AG08395 (cell line): ENCODE measurements at places on chromosomes 5 and 9.

GRCh38 chr5:9544056-9544455, 1.8 kb downstream of the SEMA5A start:
- no peak for DNase-seq

- DNase-seq, result peak; percentile 86
Measured at GRCh38 chr9:2559192-2560152, 62.1 kb upstream of the VLDLR start.

DNA sequence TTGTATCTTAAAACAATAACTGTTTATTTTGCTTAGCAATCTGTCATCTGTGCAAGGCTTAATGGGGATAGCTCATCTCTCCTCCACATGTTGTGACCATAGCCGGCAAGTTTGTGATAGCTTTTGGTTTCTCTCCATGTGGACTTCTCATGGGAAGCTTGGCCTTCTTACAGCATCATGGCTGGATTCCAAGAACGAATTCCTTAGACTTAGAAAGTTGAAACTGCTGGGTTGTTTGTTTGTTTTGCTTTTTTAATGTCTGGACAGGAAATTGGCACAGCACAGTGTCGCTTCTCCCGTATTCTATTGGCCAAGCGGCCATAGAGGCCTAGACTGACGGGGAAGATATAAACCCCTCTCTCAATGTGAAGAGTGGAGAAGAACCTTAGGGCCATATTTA, 61.0 kb upstream of the PRDM9 start:
- DNase-seq, result peak; percentile 5

DNA sequence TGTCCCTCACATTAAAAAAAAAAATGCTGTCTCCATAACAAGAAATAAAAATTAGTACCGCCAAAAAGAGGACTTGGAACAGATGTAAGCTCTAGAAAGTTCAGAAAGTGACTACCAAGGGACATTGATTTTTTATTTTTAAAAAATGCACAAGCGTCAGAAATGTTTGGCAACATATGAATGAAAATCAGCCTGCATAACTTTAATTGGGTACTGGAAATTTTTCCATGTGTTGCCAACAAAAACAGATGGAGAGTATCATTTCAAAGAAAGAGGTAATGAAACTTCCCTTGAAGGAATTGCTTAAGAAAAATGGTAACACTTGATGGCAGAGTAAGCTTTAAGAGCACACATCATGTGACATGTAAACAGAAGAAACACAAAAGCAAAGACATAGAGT, 47.2 kb downstream of the OR2K2 start:
- DNase-seq, result no peak

- no peak for DNase-seq
Measured at GRCh38 chr5:58273711-58274110, 186.2 kb downstream of the PLK2 start.

- DNase-seq, result peak; percentile 43
Measured at GRCh38 chr5:308672-309271, 12.7 kb upstream of the AHRR start.

GRCh38 chr9:16031971-16032370, 479.1 kb downstream of the CCDC171 start:
- no peak for DNase-seq

DNA sequence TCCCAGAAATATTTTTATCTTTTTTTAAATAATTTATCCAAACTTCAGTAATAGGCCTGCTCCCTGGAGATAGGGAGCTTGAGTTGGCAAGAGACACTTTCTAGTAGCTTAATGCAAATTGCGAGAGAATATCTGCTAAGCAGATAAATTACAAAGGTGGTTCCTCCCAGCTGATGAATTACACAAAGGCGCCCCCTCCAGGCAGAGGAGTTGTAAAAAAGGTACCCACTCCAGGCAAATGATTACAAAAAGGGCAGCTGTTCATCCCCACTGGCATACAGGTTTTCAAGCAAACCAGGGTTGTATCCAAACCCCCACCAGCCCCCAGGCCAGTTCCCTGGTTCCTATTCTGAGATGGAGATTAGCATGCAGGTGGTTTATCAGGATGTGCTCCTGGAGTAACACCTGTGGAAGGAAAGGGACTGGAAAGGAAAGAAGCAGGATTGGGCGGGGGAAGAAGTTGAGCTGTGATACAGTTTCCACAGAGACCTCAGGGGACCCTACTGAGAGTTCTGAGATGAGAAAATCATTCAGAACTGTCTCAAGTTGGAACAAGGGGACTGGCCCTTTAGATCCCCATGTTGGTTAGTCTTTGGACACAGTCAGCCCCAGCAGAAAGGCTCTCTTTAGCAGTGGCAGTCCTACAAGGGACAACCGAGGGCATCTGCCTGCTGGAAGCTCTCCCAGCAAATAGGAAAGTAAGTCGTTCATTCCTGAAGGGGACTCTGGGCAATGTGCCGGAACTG, 25.5 kb downstream of the ESM1 start:
- DNase-seq, result no peak

GRCh38 chr5:58918021-58918729, 335.3 kb downstream of the RAB3C start:
- DNase-seq, result no peak

DNA sequence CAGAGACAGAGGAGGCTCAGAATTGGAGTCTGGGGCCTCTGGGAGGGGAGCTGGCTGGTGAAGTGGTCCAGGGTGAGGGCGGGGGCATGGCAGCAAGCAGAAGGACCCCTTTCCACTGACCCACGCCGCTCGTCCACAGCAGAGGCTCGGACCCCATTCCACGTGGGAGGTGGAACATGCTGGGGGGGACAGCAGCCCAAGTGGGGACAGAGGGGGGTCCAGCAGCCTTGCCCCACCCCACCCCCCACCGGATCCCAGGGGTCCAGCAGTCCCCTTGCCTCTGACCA, 25.4 kb upstream of the NKD2 start:
- no peak for DNase-seq

GRCh38 chr5:158874792-158875191, 224.9 kb downstream of the EBF1 start:
- no peak for DNase-seq

DNA sequence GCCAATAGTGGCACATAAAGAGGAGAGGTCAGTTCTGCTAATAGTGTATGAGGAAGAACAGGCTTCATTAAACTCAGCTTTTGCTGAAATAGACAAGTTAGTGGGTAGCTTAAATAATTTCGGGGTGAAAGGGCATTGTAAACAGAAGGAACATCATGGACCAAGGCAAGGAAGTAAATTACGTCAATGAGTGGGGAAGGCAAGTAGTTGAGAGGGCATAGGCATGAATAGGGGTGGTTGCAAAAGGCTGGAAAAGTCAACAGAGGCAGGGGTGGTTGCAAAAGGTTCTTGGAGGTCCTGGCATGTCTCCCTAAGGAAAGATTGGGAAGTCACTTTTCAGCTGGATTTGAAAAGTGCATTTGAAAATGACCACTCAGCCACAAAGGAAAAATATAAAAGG, 383.3 kb upstream of the RPS23 start:
- no peak for DNase-seq

- peak; percentile 19 for DNase-seq
Measured at GRCh38 chr9:4661165-4661564, 929 bp upstream of the PLPP6 start.

DNA sequence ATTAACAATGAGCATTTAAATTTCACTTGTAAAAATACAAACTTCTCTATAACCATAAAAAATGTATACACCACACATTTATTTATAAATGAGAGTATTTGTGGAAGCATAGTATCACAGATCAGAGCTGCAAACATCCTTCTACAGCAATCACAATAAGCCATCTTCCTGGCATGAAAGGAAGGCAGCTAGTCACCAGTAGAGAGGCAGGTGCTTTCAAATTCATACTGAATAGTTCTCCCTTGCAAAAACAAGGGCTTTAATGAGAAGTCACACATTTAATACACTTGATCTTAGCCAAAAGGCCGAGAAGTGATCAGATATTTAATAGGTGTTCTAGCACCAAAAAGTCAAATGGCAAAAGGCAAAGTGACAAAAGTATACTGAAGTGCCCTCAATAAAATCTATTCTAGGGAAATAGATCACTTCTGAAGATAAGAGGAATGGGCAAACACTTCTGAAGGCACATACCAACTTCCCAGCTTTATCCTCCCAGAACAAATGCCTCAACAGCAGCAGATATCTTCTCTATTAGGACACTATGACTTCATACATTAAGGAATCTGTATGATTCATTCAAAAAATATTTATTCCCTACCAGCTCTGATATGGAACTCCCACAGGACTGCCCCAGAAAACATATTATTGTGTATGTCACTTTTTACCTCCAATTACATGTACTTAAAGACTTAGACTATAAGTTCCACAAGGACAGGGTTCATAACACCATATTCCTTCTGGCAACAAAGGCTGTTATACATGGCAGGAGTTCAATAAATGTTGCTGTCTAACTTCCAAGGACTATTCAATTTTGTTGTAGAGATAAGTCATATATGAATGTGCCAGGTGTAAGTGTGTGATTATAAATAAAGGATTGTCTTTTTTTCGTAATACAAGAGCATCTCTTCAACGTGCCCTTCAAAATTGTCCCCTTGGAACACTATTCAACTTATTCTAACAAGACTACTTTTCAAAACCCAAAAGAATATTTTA, 31.7 kb downstream of the MAPKAP1 start:
- DNase-seq, result peak; percentile 86

DNA sequence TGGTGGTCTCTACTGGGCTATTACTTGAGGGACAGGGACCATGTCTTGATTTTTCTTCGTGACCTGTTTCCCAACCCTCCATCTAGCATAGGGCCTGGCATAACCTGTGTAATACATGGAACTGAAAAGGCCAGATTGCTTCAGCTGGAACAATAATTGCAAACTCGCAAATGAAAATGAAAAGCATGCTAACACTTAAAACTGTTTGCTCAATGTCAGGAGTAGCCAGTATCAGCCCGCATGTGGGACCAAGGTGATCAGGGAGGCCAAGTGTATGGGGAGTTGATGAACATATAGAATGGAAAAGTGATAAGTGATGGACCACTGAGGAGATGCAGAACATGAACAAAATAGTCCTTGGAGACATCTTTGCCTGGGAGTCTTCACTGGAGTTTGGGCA, 25.2 kb downstream of the GLRX start:
- no peak for DNase-seq

GRCh38 chr5:84564321-84565075, 179.8 kb upstream of the EDIL3 start:
- DNase-seq, result peak; percentile 7
